T-helper 2 cell treated with Interferon-gamma antibody and Interleukin-4, amounts not matched to agents 5 μg/mL and 100 μg/mL, for 36 hours (primary cell): ENCODE measurements at places on chromosomes 1 and 21.

DNA sequence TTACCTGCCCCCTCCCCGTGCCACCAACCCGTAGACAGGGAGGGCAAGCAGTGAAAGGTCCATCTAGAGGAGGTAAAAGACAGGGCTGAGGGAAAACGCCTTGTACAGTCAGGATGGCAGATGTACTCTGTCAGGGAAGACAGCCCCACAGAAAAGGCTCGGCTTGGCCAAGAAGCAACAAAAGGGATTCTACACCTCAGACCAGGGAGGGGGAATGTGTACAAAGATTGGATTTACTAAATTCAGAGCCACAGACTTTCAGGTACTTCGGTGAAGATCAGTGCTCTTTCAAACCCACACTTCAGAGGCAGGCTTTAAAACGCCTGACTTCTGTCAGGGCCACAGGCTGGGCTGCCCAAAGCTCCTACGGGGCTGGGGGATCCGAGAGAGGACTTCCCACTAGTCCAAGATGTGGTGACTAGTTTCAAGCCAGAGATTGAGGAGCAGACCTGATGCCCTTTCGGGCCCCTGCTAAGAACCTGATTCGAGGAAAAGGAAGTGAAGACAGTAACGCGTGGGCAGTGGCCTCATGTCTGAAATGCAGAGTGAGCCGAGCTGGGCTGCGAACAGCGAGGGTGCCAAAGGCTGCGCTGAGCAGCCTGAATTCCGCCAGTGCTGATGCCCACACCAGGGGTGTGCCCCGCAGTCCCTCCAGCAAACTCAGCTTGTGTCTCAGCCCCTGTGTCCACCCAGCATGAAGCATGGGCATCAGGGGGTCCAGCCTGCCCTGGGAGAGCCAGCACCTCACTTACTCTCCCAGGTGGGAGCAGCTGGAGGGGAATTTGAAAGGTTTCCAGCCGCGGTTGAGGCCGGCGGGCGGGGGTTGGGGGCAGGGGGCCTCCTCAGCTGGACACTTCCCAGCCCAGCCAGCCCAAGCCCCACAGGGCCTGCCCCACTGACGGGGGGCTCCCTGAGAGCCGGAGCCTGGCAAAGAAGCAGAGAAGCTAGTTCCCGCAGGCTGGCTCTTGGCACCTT, 36.2 kb downstream of the KIAA1614 start:
- no peak for DNase-seq

- DNase-seq = no peak
Measured at GRCh38 chr1:147243841-147244240, 1.4 kb downstream of the CHD1L start.

- DNase-seq = no peak
Measured at GRCh38 chr1:241603731-241604245, 36.4 kb downstream of the CHML start.

DNA sequence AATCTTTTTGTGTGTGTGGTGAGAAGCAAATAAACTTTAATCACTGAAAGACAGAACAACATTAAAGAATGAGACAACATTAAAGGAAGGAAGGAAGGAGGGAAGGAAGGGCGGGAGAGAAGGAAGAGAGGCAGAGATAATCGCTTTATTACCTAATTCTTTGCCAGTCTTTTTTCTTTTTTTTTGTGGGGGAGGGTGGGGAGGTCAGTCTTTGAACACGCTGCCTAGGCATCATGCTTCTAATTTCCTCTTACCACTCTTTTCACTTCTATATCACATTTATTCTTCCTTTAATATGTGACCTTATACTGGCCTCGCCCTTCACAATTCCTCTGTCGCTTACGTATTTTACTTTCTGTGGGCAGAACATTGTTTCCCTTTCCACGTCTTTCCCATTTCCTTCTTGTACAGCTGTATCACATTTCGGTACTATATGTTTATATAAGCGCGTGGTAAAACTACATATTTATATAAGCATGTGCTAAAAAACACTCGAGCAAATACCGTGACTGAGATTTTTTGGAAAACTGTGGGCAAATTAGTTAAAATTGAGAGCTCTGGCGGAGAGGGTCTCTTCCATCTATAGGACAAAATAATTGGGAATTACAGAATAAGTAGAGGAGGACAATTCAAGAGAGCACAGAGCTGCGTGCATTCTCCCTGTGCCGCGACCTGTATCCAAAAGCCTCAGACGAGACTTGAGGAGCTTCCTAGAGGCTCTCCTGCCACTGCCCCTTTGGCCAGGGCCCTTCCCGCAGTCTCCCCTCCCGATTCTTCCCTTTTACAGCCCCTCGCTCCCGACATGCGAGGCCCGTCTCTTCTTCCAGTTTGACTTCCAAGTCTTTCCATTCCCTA, 823 bp upstream of the PRKAA2 start:
- no peak for DNase-seq

GRCh38 chr21:38953516-38953915, 147.8 kb downstream of the ETS2 start:
- DNase-seq = no peak

- no peak for DNase-seq
Measured at GRCh38 chr1:192274588-192274987, 42.2 kb upstream of the RGS21 start.

DNA sequence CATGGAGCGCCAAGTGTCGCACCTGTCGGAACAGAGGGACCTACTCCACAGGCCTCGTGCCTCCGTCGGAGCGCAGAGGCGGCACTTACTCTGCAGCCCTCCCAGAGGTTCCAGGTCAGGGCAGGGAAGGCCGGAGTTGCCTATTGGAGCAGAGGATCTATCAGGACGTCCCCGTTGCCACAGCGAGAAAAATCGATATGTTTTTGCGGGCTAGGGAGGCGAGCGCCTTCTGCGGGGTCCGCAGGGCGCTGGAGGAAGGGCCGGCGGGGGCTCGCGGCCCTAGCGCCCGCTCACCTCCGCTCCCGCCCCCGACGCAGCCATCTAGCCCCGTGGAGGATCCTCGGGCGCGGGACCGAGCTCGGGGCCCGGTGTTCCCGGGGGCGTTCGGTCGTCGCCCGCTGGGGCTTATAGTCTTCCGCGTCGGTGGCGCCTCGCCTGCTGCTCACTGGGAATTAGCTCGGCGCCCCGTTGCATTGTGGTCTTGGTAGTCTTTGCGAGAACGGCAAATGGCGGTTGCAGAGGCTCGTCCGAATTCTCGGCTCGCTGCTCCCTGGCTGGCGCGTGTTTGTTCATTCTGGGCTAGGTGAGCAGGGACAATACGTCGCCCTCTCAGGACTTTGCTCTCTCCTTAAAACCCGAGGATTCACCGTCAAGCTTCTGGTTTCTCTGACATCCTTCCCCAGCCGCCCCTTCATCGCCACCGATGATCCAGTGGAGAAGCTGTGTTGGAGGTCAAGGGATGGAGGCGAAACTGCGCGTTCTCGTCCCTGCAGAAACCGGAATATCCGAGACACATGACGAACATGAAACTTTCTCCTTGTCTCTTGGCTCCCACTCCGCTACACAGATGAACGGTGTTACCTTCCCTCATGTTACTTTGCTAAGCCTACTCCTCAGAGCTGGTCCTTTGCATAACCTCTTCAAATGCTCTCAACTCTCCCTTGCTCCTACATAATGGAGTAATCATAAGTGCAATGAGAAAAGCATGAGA, at the start of gene JTB:
TSS of gene JTB (minus strand) at position 425 of the 991 bp plus-strand sequence. CDS start at position 3, 422 bp downstream.
- DNase-seq = peak; percentile 86

- DNase-seq = no peak
Measured at GRCh38 chr1:94236630-94237290, 624 bp downstream of the ARHGAP29 start.

DNA sequence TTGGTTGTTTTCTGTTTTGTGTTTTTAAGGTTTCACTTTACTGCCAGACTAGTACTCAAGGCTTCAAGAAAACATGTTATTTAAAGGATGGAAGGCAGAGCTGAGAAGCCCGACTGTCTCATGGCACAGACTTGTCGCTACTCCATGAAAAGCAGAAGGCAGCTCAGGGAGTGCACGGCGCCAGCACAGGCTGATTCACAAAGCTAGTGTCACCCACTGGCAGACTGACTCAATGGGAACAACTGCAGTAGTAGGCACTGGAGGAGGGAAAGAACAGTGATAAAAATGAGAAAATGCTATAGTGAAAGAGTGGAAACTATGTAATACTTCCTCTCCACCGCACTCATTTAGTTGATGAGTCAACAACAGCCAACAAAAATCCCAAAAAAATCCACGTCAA, 14.7 kb downstream of the HSF2BP start:
- DNase-seq = no peak

DNA sequence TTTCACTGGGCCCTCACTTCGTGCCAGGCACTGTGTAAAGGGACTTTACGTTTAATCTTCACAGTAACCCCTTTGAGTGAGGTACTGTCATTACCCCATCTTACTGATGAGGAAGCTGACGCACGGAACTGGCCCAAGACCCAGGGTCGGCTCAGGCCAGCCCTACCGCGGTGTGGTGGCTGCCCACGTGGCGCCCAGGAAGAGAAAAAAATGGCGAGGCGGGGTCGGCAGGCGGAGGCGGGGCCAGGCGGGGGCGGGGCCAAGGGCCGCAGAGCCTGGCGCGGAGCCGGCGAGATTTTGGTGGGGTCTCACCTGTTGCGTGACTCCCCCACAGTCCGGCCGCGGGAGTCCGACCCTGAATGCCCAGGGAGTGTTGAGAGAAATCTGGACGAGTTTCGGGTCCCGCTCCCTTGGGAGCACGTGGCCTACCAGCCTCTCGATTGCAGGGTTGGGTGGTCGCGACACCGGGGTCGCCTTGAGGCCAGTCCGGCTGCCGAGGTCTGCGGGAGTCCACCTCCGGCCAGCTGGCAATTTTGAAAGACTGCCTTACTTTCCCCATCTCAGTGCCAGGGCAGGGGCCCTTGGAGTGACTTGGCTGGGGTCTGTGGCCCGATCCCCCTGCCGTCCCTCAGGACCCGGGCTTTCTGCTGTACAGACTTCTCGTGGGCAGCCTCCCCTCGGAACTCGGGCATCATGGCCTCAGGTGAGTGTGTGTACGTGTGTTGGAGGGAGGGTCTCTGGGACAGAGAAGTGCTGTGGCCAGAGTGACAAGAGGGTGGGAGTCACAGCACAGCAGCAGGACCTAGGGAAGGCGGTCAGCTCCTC, at the start of the genes AMPD2 and GNAT2:
TSS of gene AMPD2 (plus strand) at position 262 of the 825 bp plus-strand sequence. CDS start 1,339 bp downstream, outside the sequence.
TSS of gene GNAT2 (minus strand) at position 41 of the 825 bp plus-strand sequence. CDS start 6,746 bp downstream, outside the sequence.
- DNase-seq = peak; percentile 76

DNA sequence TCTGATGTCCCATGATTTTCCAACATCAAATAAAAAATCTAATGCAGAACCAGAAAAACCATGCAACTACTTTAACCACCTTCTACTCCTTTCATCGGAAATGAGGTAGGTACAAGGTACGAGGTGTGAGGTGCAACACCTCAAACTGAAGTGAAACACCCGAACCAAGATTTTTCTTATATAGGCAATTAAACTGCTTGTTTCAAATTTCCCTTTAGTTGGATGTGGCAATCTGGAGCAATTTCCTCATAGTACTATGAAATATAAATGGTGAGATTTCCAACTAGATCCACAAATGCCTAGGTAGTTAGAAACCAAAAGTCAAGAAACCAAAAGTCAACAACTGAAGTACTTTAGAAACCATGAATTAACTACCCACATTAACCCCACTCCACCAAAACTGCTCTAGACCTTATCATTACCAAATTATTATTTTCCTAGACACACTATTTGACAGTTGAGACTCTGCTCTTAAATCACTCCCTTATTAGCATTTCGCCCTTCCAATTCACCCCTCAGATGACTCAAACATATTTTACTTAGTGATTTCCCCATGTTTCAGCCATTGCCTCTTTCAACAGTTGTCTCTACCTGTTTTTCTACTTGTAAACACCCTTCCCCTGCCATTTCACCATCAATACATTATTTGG, 37.8 kb downstream of the FUBP1 start:
- DNase-seq = no peak

DNA sequence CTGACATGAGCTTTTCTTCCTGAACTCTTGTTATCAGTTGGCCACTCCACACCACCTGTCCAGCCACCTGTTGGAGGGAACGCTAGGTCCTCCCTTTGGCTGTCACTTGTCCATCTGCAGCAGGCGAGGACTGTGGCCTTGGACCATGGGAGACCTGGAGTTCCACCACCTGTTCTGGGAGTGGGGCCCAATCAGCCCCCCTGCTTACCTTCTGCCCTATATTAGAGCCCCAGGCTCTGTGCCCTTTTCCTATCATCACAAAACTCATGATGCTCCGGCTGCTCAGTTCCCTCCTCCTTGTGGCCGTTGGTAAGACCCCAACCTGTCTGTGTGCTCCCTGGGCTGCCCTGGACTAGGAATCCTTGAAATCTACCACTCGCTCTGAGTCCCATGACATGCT, at the start of gene CELA3A:
TSS of gene CELA3A (plus strand) at position 249 of the 400 bp plus-strand sequence. CDS start at position 267, 18 bp downstream.
- no peak for DNase-seq

- DNase-seq = no peak
Measured at GRCh38 chr1:159900086-159900680, at the start of gene CFAP45. CFAP45 (minus strand) TSS chr1:159900165; CDS start chr1:159900098, 67 bp downstream.

DNA sequence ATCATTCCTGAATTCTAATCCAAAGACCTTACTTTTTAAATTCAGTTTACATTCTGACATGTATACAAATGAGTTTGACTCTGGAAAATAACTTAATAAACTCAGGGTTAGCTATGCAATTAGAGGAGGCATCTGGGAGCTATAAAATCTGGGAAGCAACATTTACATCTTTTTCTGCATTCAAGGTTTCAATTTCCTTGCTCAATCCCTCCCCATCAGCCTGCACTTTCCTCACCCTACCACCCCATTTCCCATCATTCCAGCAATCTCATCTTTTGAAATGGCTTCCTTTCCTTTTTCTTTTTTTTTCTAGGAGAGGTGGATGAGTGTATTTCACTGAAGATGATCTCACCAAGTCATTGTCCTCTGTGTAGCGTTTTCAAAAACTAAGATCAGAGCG, 65.3 kb upstream of the BEND5 start:
- DNase-seq = no peak

- DNase-seq = no peak
Measured at GRCh38 chr1:181514298-181515290, 31.3 kb downstream of the CACNA1E start.

GRCh38 chr1:207849646-207850045, 61.3 kb downstream of the CD34 start:
- DNase-seq = no peak

- DNase-seq = no peak
Measured at GRCh38 chr21:44653123-44653522, 1.3 kb downstream of the KRTAP12-4 start.

DNA sequence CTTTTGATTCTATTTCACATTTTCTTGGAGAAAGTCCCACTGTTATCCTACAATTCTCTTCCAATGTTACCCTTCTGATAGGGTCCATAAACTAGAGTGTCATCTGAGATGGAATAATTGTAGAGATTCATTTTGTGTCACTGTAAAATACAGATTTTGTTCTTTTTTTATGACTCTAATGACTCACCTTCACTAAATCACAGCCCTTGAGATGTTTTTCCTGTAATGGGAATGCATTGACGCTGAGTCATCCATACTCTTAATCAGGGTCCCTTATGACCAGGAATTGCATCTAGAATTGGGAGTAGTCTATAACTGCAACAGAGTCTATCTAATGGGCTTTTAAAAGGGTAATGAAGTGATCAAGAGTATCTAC, 315.5 kb downstream of the TGFB2 start:
- no peak for DNase-seq
